ENCODE measurements at places on chromosomes 1 and 21.
A peak's percentile ranks its signal among the peaks of the same experiment; 100 is the strongest.

DNA sequence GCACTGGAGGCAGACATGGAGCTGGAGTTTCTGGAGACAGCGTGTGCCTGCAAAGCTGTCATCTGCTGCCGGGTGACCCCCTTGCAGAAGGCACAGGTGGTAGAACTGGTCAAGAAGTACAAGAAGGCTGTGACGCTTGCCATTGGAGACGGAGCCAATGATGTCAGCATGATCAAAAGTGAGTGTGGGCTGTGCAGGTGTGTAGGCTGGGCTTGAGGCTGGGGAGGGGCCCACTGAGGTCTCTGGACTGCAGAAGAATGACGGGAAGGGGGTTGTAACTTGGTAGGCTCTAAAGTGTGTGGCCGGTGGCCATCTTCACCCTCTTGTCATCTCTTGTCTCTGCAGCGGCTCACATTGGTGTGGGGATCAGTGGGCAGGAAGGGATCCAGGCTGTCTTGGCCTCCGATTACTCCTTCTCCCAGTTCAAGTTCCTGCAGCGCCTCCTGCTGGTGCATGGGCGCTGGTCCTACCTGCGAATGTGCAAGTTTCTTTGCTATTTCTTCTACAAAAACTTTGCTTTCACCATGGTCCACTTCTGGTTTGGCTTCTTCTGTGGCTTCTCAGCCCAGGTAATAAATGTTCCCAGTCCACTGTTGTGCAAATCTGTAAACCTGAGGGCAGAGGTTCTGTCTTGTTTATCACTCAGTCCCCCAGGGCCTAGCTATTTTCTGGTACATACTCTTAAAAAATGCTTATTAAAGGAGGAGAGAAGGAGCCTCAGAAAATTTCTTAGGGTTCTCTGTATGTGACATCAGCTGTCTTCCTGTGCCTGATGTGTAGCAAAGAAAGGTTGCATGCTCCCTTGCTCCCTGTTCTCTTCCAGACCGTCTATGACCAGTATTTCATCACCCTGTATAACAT, 19.9 kb downstream of the ATP8B2 start:
- DNase-seq = peak; percentile 7

- no peak for DNase-seq
Measured at GRCh38 chr1:10489291-10490055, 14.7 kb downstream of the PEX14 start.

DNA sequence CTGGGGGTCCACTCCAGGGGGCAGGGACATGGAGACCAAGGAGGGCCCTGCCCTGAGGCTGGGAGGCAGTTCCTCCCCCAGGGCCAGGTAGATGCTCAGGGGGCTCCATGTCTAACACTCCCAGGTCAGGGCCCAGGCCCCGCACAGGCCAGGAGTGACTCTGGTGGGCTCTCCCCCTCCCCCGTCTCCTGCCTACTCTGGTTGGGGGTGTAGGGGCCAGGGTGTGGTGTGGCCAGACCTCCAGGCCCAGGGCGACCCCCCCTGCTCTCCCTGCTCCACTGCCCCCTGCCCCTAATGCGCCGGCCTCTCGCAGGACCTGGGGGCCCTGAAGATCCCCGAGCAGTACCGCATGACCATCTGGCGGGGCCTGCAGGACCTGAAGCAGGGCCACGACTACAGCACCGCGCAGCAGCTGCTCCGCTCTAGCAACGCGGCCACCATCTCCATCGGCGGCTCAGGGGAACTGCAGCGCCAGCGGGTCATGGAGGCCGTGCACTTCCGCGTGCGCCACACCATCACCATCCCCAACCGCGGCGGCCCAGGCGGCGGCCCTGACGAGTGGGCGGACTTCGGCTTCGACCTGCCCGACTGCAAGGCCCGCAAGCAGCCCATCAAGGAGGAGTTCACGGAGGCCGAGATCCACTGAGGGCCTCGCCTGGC, 19.7 kb upstream of the CCDC27 start:
- DNase-seq = no peak

DNA sequence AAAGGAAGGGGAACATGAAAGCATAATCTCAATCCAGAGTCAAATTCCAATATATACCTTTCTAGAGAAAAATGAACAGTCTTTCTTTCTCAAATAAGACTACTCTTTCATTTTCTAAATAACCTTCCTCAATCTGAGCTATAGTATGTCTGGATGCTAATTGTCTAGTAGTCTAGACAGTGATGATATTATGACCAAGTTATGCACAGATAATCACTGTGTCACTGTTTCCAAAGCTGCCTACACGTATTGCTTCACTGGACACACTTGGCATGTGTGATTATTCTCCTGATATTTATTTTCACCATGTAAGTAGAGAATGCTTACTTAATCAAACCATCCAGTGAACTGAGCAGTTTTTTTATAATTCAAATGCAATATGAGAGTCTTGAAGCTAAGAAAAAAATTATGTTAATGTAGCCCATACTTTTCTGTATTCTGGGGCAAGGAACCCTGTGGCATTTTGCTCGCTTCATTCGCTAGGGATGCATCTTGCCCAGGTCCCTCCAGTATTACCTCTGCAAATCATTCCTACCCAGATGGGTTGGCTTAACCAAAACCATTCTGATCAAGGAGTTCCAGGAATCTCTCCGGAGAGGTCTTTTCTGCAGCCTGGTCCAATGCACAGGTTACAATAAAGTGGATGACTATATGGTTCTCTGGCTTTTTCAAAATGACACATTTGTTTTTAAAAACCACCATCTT, 303.1 kb upstream of the RUNX1 start:
- no peak for DNase-seq
